ENCODE measurements at places on chromosomes 13 and 19. TPM values are rescaled to one million over a fixed set of nuclear protein-coding genes. Genes with fewer than 3 reads are reported as not detected.

GRCh38 chr13:79932556-79932955 lies 408.4 kb downstream of the SPRY2 start:
- no peak for DNase-seq

- DNase-seq = no peak
Measured at GRCh38 chr19:32199501-32200040, 145.8 kb upstream of the ZNF507 start.

CGB5 gene
- 5.7 TPM for total RNA-seq

DNA sequence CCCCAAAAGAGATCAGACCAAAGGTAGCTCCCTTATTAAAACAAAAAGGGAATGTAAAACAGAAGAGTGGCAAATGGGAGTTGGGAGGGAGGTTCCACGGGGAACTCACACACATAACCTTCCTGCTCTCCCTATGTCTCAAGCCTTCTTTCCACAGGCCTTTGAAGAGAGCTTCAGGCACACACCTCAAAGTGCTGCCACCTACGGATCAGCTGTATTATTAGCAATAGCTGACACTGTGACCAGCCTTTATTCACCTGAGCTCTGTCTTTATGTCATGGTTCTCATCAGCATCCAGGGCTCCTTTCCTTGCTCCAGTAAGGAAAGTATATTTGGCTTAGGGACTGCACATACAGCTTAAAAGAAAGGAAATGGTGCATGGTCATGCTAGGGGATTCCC lies 11.3 kb downstream of the ZNF571 start:
- no peak for DNase-seq

DNA sequence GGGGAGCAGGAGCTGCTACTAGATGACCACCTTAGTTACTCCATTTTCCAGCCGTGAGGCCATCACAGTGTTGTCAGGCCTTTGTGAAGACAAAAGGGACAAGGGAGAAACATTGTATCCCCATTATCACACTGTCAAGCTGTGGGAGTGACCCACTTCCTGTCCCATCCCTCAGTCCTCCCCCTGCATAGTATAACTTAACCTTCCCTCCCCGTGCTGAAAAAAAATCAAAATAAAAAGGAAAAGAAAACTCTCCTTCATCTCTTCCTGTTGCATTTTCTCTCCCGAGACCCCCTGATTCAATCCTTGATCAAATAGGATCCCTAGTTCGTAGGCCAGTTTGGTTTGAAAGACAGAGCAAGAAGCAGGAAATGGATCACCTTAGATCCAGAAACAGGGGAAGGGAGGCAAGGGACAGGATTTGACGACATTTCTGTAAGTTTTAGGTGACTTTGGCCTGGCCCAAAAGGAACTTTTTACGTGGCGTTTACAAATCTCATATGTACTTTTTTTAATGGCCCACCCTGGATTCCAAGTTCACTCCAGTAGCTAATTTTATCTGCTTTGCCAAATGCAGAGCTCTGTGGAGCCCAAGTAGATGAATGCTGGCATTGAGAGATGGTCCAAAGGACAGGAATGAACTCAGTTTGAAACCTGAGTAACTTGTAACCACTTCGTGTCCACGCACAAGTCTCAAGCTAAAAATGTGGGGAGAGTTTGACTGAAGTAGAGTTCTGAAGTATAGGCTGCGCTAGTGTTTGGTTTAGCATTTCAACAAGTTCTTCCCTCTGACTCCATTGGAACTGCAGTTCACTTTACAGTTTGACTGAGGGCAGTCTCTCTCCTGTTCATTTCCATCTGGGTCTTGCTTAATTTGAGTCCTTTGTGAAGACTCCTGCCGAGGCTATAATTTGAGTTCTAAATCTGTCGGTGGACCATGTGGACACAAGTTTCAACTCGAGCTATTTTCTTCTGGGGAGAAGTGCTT lies 16.6 kb upstream of the GATAD2A start:
- DNase-seq = no peak

ERICH4 gene
- not detected for total RNA-seq

GRCh38 chr19:14410091-14411051 lies 8.8 kb downstream of the DDX39A start:
- DNase-seq = no peak

PRKACA gene
- total RNA-seq = 82.9 TPM

ZNF699 gene
- 10.1 TPM for total RNA-seq

DNA sequence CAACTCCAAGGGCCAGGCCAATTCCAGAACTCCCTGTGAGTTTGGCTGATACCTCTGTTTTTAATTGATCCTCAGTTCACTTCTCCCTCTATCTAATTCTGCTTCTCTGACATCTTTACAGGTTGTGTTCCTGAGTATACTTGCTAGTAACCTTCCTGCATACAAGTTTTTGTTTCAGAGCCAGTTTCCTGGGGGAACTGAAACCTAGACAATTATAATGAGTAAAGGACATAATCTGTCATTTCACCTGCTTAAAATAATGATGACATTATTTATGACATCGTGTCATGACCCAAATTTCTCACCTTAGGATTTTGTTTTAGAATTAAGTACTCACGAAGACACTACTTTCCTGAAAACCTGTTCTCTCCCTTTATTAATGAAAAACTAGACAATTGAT lies 12.5 kb upstream of the MYCBP2 start:
- no peak for DNase-seq

MAMSTR gene
- total RNA-seq = 6.5 TPM

- DNase-seq = no peak
Measured at GRCh38 chr13:28984825-28985224, 164.7 kb downstream of the MTUS2 start.

- DNase-seq = no peak
Measured at GRCh38 chr19:24048261-24048660, 38.7 kb upstream of the ZNF254 start.

GRCh38 chr19:34276614-34277013 lies 22.3 kb downstream of the GARRE1 start:
- DNase-seq = no peak

GRCh38 chr13:91762957-91763356 lies 364.5 kb downstream of the GPC5 start:
- no peak for DNase-seq
